ENCODE measurements at places on chromosomes 13 and 19.
A peak's percentile ranks its signal among the peaks of the same experiment; 100 is the strongest.

GRCh38 chr19:14164082-14164481 is 27.7 kb upstream of the ASF1B start:
- DNase-seq = no peak

GRCh38 chr19:33390908-33391630 is 17.6 kb downstream of the CEBPG start:
- DNase-seq = no peak

GRCh38 chr19:16571822-16572331 is 338 bp downstream of the SLC35E1 start:
- no peak for DNase-seq

DNA sequence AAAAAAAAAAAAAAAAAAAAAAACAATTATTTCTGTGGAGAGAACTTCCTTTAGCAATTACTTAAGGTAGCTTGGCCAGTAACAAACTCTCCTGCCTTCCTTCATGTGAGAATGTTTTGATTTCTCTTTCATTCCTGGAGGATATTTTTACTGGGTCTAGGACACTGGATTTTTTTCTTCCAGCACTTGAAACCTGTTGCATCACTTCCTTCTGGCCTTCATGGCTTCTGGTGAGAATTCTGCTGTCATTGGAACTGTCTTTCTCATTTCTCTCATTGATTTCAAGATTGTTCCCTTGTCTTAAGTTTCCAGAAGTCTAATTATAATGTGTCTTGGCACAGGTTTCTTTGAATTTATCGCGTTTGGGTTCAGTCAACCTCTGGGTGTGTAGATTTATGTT is 19.3 kb upstream of the RAB20 start:
- no peak for DNase-seq

DNA sequence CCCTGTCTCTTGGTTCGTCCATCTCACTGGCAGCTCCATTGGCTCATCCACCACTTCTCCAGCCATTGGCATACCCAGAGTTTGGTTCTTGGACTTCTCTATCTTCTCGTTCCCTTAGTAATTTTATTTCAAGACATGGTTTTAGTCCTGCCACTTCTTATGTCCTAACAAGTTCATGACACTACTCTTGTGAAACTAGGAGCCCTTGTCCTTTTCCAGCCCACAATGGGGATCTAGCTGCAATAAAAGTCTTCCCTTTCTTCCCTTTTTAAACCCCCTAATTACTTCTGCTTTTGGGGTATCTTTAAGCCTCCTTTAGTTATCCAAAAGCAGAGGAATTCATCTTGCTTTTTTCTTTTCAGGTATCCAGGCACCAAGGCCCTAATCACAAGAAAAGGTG is 2.9 kb upstream of the RCBTB2 start:
- no peak for DNase-seq

- no peak for DNase-seq
Observed at GRCh38 chr13:30037306-30037705, 186.9 kb upstream of the UBL3 start.

DNA sequence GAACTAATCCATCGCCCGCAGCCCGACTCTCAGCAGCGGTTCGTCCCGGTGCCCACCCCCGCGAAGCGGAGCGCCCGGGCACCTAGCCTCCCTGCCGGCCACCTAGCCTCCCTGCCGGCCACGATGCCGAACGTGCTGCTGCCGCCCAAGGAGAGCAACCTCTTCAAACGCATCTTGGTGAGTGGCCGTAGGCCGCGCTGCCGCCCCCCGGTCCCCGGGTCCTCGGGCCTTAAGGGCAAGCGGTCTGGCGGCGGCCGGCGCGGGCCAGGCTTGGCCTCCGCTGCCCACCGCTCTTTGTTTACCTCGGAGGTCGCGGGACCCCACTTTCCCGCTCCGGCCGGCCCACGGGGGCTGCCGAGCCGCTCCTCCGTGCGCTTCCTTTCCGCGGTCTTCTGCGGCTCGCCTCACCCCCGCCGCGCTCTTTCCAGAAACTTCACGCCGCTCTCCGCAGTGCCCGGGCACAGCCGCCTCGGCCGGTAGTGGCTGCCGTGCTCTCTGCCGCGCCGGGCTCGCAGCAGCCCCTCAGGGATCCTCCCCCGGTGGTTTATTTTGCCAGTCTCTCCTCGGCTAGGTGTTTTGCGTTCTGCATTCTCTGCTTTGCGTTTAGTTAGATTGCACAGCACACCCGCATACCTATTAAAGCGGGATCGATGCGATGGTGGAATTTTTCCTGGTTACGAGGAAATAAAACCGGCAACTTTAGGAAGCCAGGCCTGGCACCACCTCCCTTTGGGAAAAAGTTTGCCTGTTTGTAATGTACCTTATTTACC is 524 bp downstream of the NAA16 start:
- peak; percentile 52 for DNase-seq

GRCh38 chr19:18662972-18663732 is 20.3 kb upstream of the CRTC1 start:
- no peak for DNase-seq

GRCh38 chr19:388691-389090 is 20.3 kb downstream of the C2CD4C start:
- DNase-seq = no peak

DNA sequence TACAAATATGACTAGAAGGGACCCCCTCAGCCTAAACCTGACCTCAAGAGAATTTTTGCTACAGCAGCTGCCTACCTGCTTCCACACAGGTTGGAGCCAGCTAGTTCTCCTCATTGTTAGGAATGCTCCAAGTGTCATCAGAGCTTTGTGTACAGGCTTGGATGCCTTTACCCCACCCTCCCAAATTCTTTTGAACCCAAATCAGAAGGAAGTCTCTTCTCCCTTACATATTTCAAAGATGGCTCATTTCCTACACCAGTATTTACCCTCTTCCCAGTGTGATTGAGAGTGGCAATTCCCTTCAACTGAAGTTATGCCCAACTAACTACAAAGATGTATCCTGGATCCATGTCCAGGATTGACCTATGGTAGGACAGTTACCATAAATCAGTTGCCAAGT is 323.2 kb downstream of the OXGR1 start:
- DNase-seq = no peak

DNA sequence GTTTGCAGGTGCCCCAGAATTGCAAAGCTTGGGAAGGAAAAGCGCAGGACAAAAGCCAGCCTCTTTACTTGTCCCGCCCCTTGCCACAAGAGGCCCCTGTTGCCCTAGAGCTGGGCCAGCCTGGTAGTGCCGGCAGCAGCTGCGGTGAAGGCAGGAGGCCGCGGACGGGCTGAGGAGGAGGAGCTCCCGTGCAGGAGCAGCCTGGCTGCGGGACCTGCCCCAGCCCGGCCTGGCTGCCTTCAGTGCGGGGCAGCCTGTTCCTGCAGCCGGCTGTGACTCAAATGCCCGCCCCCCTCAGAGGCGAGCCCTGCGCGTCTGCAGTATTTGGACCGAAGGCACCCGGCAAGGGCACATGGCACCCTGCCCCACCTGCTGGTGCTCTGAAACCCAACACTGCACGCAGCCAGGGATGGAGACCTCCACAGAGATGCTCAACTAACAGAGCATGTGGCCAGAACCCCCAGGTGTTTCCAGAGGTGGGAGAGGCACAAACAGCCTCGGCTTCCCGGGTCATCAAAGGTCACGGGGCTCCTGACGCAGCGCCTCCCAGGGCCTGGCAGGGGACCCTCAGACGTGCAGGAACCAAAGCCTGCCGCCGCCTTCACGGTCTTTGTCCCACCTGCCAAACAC is 29.7 kb downstream of the NAXD start:
- DNase-seq = peak; percentile 66

- no peak for DNase-seq
Observed at GRCh38 chr13:102593466-102593865, 3.3 kb upstream of the TPP2 start.

GRCh38 chr13:22175815-22176214 is 504.9 kb downstream of the FGF9 start:
- DNase-seq = no peak

- peak; percentile 7 for DNase-seq
Observed at GRCh38 chr13:106083620-106084350, 451.7 kb downstream of the EFNB2 start.

- DNase-seq = no peak
Observed at GRCh38 chr13:99507986-99508385, 6.7 kb downstream of the TM9SF2 start.

- no peak for DNase-seq
Observed at GRCh38 chr13:33958964-33959363, 141.0 kb downstream of the RFC3 start.

GRCh38 chr19:32255536-32256295 is 89.7 kb upstream of the ZNF507 start:
- no peak for DNase-seq

DNA sequence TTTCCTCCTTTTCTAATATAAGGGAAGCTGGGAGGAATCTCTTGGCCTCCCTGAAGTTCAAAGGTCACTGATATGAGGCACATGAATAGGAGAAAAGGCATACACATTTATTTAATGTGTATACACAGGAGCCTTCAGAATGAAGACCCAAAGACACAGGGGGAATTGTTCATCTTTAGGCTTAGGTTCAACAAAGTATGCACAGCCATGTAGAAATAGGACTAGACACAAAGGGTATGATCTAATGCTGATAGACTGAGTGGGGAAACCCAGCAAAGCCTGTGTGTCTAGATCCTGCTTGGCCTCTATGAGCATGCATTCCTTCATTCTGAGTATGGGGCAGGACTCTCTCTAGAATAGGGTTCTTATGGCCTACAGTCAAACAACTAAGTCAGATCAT is 177.1 kb upstream of the RFC3 start:
- no peak for DNase-seq

DNA sequence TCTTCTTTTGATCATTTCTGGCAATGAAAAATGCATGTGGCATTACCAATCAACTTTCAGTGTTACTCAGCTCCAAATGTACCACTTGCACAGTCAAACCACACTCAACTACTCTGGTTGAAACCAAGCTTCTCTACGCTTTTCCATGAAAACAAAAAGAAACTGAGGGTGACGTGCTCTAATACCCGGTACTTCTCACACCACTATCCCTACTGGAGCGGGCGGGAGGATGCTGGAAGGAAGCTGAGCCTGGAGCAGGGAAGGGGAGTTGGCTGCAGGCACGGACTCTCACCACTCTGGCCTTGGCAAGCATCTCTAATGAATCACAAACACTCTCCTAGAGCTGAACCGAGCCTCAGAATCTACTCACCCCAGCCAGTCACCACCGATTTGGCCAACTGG is 48.2 kb downstream of the STK24 start:
- DNase-seq = no peak

- no peak for DNase-seq
Observed at GRCh38 chr13:78609464-78610205, 6.3 kb upstream of the POU4F1 start.

DNA sequence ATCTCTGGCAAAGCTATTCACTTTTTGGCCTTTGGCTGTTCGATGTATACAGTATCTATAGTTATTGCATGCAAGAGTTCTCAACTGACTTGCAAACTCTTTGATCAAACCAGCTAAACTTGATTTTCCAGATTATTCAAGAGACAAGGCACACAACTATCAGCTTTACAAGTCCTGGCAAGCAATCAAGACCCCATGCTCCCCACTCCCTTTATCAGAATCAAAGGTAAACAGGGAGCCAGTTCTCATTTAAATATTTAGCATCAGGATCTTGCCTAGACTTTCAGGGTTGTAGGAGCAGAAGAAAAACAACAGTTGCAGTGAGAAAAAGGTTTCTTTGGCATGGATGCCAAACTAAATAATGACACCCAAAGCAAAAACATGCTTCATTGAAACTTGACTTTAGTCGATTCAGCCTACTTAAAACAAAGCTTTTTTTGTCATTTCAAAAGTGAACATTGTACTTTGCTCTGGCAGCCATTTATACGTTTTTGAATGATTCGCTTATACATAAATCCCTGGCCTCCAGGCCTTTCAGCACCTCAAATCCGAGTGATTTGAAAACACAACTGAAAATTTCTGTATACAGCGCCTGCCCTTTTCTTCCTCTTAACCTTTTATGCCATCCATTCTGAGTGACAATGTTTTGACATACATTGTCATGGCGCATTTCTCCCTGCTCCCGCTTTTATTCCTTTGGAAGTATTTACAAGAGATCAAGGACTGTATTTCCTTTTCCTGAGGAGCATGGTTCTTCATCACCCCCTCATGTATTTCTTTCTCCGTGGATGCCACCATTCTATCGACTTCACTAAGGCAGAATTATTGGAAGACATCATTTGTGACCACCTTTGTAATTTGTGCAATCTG is 340.8 kb downstream of the KLF5 start:
- DNase-seq = no peak

- no peak for DNase-seq
Observed at GRCh38 chr19:16367261-16367683, 42.6 kb downstream of the KLF2 start.

DNA sequence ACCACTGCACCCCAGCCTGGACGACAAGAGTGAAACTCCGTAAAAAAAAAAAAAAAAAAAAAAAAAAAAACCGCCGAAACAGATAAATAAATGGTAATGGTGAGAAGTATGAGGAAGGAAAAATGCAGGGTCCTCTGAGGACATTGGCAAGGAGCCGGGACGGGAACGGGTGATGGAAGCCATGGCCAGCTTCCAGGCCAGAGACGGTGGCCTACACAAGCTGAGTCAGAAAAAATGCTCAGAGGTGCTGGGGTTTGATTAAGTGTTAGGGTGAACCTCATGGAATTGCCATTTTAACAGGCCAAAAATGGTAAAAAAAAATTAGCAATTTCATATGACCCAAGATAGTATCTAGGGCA is 866 bp upstream of the ZSWIM4 start:
- no peak for DNase-seq

GRCh38 chr13:44471686-44472085 is 98.1 kb downstream of the SERP2 start:
- DNase-seq = no peak

- DNase-seq = no peak
Observed at GRCh38 chr19:39735688-39736087, 2.1 kb downstream of the CLC start.

- no peak for DNase-seq
Observed at GRCh38 chr13:59728896-59729545, 434.7 kb downstream of the DIAPH3 start.

GRCh38 chr19:15584541-15585115 is 30.4 kb upstream of the CYP4F8 start:
- DNase-seq = peak; percentile 24

DNA sequence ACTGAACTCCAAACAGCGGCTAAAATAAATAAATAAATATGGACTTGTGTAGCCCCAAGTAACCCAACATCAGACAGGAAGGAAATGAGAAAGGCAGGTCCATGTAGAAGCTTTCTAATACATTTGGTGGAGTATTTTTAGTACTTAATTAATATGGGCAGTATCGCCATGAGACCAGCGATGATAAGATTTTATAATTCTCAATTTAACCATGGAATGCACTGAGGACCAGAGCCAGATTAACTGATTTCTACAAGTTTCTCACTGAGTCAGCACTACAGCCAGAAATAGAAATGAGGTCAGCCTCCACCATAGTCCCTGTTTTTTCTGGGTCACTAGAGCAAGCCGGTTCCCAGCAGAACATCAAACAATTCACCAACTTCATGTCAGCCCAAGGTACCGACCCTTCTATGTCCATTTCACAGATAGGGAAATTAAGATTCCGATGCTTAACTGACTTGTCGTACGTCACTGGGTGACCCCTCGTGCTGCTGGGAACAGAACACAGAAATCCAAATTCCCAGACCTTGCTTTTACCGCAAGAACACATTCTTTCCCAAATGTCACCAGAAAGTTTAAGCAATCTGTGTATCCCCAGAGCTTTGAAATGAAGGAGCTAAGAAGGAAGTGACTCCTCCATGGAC is 90.4 kb downstream of the COL4A1 start:
- no peak for DNase-seq

Data from C1 segment of cervical spinal cord (tissue), 14 donors.